ENCODE measurements at places on chromosomes 1 and 21. TPM values are rescaled to one million over a fixed set of nuclear protein-coding genes. Genes with fewer than 3 reads are reported as not detected.
A peak's percentile ranks its signal among the peaks of the same experiment; 100 is the strongest.

DNA sequence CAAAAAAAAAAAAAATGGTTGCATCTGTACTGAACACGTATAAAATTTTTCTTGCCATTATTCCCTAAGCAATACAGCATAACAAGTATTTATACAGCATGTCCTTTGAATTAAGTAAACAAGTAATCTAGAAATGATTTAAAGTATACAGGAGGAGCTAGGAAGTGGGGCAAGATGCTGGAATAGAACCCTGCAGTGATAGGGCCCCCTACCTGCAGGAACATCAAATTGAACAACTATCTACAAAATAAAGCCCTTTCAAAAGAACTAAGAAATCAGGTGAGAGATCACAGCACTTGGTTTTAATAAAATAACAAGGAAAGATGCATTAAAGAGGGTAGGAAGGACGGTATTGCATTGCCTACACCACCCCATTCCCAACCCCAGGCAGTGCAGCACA is 10.9 kb downstream of the TSHB start:
- no peak for DNase-seq

GRCh38 chr1:189084811-189085210 is 1392.9 kb downstream of the BRINP3 start:
- no peak for DNase-seq

DNA sequence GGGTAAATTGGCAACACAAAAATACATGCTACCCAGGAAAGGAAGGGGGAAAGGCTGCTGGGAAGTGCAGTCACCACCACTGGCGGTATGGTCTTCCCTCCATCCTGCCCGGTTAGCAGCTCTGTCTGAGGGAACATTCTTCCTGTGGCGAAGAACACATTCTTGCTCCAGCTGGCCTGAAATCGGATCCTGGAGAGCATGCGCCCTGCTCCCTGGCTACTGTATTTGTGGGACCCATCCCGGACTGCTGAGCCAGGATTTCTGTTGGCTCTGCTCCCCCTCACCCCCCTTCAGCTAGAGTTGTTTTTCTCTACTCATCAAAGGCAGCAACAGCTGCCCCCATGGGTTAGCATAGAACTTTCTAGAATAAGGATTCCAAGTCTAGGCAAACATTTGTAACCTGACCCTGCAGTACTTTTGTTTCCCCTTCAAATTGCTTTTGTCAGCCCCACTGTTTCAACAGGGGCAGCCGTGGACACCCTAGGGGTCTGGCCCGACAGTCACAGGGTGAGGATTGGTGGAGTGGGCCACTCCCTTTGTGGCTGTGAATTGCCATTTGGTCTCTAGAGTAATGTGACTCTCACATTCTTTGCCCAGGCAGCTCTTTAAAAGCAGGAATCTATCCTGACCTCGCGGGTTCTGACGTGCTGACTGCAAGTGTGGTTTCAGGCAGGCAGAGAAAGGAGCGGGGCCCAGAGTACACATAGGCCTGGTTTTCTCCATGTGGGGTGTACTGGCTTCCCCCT is 157.7 kb downstream of the TOMM20 start:
- peak; percentile 70 for DNase-seq

SPATA46 gene
- total RNA-seq = not detected

DNA sequence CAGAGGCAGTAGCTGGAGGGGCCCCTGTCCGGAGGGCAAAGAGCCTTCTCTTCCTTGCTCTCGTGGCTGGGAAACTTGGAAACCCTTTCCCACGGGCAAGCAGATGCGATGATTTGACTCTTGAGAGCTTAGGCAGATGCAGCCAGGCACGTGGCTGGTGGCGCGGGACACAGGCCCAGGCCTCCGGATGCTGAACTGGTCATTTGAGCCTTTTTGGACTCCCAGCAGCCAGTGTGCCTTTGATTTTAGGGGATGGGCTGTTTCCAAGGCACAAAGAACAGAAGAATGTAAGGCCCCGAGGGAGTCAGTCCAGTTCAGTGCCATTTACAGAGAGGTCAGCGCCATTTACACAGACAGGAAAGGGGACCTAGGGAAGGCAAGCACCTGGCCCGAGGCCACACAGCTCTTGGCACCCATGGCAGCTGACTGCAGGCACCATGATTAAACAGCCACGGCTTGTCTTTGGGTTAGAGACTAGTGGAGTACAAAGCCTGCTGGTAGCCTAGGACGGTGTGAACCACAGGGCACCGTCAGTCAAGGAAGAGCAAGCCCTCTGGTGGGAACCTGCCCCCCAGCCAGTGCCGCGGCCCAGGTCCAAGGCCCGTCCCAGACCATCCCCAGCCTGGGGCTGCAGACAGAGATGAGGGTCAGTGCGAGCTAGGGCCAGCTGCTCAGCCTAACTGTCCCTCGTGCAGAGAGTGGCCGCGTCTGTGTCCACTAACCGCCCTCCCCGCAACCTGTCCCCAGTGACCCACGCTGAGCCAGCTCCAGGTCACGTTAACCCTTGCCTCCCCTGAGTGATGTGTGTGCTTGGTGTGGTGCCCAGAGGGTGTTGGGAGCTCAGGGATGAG is 20.4 kb upstream of the CCDC27 start:
- DNase-seq = no peak

Data from H9 (cell line).